ENCODE measurements at places on chromosomes 4 and X.

GRCh38 chr4:123786920-123787319, 390.3 kb downstream of the SPRY1 start:
- no peak for DNase-seq

DNA sequence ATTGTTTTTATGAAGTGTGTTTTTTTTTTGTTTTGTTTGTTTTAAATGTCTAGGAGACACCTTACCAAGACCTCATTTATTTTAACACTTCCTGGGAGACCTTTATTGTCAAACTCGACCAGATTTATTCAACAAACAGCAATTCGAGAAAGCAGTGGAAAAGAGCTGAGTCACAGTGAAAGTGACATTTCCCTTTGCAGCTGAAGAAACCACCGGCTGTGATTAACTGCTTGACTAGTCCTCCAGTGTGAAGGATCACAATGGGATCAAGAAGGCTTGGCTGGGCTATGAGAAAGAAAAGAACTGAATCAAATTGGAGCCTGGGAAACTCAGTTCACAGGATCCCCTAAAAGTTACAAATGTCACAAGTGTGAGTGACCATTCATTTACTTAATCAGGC, 11.9 kb upstream of the ADH7 start:
- DNase-seq, result no peak

DNA sequence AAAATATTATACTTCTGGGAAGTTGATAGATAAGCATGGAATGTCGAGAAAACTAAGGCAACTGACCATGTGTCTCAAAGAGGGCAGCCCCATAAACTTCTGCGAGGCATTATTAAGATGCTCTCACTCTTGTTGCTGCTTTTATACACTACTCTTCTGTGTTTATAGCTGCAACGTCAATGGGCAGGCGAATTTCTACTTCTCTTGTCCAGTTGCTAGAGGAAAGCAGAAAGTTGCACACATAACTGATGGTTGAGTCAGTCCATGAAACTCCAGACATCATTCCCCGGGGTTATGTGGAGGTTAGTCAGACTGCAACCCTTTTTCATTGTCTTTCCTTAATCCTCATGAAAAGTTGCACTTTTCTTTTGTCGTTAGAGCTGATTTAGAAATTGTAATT, 39.8 kb downstream of the VCX3B start:
- no peak for DNase-seq

GRCh38 chrX:41419082-41419481, 28.1 kb upstream of the NYX start:
- DNase-seq, result no peak

- DNase-seq, result no peak
Observed at GRCh38 chr4:6152869-6153705, 47.3 kb downstream of the JAKMIP1 start.

DNA sequence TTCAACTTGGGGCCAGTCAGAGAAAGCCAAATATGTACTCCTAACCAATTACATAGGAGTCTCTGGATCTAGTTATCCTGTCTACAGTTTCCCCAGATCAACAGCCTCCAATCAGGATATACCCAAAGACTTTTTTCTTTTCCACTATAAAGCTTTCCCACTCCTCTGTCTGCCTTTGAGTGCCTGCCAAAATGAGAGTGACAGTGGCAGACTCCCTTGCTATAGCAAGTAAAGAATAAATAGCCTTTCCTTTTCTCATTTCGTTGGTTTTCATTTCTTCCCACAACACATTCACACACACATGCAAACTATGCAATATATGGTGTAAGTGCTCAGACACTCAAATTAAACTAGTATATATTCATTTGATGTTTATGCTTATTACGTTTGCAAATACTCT, 302.4 kb upstream of the TACR3 start:
- no peak for DNase-seq

- DNase-seq, result no peak
Observed at GRCh38 chrX:79181401-79181800, 36.9 kb downstream of the GPR174 start.

DNA sequence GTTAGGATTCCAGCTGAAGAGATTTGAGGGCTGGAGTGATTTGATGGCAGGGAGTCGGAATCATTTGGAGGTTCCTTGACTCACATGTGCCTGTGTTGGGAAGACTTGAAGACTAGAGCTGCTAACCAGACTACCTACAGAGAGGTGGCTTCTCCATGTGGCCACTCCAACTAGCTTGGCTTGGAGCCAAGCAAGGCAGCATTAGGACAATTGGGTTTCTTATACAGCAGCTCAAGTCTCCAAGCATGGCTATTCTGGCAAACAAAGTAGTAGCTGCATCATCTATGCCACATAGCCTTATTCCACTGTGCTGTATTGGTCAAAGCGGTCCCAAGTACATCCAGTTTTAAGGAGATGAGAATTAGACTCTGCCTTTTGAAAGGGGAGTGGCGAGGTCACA, 171.7 kb upstream of the SLC4A4 start:
- no peak for DNase-seq

- DNase-seq, result no peak
Observed at GRCh38 chr4:163558539-163559044, 64.1 kb downstream of the TMA16 start.

- DNase-seq, result no peak
Observed at GRCh38 chr4:149296084-149296483, 519.6 kb downstream of the IQCM start.

DNA sequence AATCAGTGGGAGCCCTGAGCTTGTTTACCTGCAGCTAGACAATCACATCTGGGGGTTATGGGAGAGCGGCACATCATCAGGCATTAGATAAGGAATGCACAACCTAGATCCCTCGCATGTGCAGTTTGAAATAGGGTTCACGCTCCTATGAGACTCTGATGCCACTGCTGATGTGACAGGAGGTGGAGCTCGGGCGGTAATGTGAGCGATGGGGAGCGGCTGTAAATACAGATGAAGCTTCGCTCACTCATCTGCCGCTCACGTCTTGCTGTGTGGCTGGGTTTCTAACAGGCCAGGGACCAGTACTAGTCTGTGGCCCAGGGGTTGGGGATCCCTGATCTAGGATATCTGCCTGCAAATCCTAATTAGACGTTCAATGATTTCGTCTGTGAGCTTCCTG, 90.3 kb downstream of the CRMP1 start:
- no peak for DNase-seq

DNA sequence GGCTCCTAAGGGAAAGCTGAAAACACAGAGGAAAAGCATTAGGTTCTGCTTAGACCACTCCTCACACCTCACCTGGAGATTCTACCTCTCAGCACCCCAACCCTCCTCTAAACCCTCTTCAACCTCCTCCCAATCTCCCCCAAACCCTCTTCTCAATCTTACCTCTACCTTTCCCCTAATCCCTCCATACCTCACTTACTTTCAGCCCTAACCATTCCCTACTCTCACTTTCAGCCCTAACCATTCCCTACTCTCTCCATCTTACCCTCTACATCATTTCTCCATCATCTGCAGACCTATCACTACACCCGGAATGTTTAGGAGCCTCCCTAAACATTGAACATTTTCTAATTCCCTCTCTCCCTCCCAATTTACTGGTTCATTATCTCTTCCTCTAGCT, 3.5 kb downstream of the RTL3 start:
- no peak for DNase-seq

GRCh38 chr4:183968931-183969330, 63.8 kb downstream of the STOX2 start:
- no peak for DNase-seq

DNA sequence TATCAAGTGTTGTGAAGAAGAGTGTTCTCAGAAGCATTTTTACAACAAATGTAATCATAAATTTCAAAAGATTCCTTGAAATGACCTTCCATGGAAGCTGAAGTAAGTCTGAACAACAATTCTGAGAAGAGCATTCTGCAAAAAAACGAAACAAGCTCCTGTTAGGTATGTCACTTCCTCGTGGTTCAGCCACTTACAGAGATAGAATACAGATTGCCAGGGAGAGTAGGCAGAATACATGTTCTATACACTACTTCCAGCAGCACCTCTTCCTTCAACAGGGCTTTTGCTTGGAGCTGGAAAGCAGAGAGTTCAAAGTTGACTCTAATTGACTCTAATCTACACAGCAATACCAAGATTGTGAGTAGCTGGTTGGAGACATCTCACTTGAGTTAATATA, 274.5 kb downstream of the ADGRA3 start:
- no peak for DNase-seq

DNA sequence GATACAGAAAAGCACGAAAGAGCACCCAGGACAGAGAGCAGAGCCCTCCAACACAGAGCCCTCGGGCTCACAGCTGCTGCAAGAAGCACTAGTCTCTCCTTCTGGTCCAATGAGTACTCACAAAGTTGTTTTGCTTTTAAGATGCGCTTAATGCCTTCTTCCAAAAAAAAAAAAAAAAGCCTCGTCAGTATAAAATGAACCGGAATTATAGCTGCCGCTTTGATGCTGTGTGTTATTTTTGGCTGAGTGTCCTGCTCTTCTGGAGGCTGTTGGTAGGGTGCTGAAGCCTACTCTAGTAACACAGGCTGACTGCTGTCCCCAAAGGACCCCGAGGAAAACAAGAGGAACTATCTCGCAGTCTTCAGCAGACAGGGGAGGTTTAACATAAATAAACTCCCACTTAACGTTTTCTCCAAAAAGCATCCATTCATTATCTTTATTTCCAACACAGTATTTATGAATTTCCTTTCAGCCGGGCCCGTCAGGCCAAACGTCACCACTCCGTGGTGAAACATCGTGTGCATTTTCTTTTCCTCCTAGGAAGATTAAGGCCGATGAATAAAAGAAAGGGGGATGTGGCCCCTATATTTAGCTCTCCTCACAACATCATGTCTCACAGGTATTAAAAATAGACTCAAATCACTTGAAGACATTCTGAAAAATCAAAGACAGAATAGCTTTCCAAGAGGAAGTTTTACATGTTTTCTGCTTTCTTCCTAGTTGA, 213.7 kb upstream of the PPARGC1A start:
- DNase-seq, result no peak

DNA sequence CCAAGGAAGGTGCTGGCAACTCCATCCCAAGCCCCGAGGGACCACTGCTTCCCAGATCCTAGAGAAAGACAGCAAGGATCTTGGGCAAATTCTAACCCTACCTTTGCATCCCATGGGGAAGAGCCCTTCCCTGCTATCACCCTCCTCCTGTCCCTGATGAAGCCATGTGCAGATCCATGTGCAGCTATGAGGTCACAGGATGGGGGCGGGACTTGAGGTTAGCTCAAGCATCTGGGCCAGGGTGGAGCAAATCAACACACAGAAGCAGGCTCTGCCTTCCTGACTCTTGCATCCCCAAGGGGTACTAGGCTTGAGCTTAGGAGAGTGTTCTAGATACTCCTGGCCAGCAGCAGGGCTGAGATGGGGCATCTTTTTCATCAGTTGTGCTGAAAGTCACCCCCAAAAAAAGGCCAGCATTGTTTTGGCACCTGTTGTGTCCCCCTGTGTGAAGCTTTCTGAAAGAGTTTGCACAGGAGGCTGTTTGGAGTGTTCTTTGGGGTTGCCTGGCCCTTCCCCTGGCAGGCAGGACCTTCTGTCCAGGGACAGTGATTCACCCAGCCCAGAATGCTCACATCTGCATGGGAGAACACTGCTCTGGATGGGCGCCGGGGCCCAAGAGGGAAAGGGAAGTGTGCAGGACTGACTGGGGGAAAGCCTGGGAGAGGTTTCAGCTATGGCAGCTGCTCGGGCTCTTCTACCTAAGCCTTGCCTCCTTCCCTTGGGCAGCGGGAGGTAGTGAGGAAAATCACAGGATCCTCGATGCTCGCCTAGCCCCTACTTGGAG, 50.8 kb downstream of the PRPS1 start:
- peak; percentile 52 for DNase-seq

DNA sequence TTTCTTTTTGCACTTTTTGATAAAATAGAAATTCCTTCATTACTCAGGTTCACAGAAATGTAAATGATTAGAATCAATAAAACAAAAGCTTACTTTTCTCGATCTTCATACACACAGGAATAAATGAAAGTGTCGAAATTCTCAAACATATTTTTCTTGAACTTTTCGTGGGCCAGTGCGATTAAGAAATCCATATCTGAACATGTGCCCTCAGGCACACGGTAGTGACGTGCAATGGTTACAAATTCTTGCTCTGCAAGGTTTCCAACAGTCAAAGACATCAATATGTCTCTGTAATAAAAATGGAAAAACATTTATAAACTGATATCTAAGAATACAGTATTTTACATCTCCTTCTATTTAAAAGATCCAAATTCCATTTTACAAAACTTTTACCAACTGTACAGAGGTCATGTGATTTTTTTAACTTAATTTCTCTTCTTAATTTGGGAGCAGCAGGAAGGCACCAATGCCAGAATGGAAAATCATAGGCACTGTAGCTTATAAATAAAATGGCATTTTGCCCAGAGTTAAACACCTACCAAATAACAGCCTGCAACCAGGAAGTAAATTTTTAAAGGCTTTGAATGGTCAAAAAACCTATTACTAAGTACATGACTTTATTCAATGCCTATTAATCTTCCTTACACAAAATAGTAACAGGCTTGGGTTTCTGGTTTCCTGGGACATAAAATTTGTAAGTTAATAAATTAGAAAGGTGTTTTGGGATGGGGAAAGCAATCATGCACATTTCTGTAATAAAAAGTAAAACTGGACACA, 165.0 kb downstream of the EFHC2 start:
- no peak for DNase-seq

DNA sequence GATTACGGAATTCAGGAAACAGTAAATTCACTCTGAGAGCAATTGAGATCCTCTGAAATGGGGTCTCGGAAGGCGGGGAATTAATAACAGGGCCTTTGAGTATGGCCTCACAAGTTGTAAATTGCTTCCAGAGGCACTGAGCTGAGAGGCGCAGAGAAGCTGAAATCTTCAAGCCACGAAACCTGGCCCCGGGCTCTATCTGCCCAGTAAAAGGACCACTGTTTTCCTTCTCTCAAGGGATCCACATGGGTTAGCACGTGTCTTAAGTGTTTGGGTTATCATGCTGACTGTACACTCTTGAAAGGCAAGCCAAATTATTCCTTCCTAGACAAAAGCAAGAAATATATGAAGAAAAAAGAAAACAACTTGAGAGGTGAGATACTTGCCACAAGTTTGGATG, 1012.9 kb upstream of the FTHL17 start:
- DNase-seq, result no peak

GRCh38 chr4:54093324-54094240, 6.4 kb upstream of the GSX2 start:
- DNase-seq, result no peak

DNA sequence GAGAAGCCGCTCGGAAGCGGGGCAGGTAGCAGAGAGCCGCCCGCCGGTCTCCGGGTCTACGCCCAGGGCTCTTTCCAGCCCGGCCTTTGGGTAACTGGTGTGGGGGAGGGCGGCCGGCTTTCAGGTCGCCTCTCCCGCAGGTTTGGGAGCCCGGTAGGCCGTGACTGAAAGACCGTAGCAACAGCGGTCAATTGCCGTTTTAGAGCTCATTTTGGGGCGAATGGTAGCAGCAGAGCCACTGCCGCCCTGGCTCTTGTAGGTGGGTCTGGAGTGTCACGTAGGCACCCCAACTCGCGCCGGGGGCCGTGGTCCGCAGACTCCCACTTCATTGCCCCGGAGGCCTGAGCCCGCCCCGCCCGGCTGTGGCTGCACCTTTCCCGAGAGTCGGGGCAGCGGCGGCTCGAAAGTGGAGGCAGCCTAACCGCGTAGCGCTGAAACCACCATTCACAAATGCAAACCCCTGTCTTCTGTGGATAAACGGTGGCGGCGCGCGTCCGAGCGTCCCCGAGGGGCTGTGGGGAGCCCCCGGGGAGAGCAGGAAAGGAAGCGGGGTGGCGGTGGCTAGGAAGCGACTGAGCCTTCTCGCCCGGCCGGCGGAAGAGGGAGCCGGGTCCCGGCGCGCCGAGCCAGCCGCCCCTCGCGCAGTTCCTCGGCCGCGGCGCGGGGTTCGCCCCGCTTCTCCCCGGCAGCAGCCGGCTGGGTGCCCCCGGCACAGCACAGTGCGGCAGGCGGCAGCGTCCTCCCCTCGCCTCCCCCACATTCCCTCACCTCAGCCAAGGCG, 2185.1 kb upstream of the TENM3 start:
- no peak for DNase-seq
